ENCODE measurements at places on chromosomes 1 and 21.

GRCh38 chr1:204321665-204322064 is 38.1 kb downstream of the PLEKHA6 start:
- no peak for DNase-seq

- no peak for DNase-seq
These were observed 111.5 kb upstream of the SLC45A1 start for GRCh38 chr1:8206391-8206790.

DNA sequence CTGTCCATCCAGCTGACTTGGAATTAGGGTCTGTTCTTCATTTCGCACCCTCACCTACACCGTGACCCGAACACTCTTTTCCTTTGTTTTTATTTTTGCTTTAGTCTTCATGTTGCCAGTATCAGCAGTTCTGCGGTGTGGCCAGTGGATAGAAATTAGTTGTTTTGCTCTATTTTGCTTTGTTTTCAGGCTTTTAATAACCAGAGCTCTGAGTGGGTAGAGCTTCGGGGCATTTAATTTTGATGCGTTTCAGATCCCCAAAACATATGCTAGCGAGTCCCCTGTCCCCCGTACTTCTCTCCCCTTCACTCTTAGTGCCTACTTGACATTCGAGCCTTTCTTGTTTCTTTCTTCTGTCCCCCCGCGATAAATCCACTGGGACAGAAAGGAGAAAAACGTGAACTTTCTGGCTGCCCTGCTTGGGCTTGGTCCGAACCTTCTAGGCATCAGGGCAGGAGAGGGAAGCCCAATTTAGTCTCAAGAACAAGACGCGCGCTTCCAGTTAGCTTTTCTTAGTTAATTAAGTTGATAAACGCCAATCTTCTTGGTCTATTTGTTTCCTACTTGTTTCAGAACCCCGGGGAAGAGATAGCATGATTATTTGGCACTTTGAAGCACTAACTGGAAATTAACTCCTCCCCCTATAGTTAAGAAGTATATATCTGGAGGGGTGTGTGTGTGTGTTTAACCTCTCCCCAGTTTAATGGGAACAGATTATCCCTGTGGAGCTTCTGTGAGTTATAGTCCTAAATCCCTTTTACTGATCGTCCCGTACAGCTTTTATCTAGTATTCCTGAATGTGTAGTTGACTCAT is 839 bp downstream of the SWT1 start:
- peak; percentile 44 for DNase-seq

- DNase-seq: no peak
These were observed 82.6 kb downstream of the SPAG17 start for GRCh38 chr1:118102445-118102844.

DNA sequence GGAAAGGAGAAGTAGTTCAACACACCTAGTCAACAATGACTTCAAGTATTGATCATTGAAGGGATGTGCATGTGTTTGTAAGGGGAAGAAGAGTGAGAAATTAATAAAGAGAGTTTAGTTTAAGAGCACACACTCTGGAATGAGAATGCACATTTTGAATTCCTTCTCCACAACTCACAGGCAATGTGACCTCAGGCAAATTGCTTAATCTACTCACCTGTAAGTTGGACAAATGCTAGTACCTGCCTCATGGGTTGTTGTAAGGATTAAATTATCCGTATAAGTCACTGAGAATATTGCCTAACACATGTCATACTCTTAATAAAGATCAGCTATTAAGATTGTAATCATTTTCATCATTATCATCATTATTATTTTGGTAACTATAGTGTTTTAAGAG is 204.0 kb upstream of the NFIA start:
- DNase-seq: no peak

GRCh38 chr1:150995460-150995859 is 11.2 kb downstream of the MINDY1 start:
- DNase-seq: no peak

DNA sequence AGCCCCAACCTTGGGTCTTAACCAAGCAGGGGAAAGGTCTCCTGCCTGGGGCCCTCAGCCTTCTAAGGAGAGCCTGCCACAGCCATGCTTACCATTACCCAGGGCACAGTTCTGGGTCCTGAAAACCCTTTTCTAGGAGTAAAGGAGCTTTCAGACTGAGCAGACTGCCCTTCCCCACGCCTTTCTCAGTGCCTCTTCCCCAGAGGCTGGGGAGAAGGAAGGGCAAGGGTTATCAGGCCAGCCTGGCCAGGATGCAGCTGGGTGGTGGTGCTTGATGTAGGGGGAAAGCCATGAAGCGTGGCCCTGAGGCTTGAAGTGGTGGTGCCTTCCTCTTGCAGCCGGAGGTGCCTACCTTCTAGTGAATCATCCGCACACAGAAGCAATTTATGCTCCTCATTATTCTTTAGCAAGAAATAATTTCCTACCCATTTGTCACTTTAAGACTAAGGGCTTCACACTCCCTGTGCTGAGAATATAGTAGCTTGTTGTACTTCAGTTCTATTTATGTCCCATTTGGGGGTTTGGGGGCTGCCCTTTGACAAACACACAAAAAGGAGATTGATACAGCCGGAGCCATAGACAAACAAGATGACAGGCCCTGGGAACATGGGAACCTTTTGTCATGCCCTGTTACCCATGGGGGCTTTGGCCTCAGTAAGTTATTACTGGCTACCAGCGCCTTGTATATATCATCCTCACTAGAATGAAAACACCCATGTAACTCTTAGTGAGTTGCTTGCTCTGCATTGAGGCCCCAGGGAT is 40.7 kb downstream of the MAN1C1 start:
- no peak for DNase-seq

- DNase-seq: no peak
These were observed 53.0 kb upstream of the ABCG1 start for GRCh38 chr21:42165901-42166300.

- DNase-seq: no peak
These were observed 65.2 kb upstream of the KLHDC7A start for GRCh38 chr1:18415448-18416027.

GRCh38 chr1:112397841-112398240 is 1.8 kb downstream of the CTTNBP2NL start:
- DNase-seq: no peak

GRCh38 chr1:202122639-202123335 is at the start of gene GPR37L1:
Gene GPR37L1 (plus strand): TSS chr1:202122917. CDS start chr1:202122964, 47 bp downstream.
- peak; percentile 84 for DNase-seq

GRCh38 chr1:61362351-61362750 is 280.0 kb downstream of the NFIA start:
- no peak for DNase-seq

- no peak for DNase-seq
These were observed 360.8 kb downstream of the MATN1 start for GRCh38 chr1:30362603-30362990.

DNA sequence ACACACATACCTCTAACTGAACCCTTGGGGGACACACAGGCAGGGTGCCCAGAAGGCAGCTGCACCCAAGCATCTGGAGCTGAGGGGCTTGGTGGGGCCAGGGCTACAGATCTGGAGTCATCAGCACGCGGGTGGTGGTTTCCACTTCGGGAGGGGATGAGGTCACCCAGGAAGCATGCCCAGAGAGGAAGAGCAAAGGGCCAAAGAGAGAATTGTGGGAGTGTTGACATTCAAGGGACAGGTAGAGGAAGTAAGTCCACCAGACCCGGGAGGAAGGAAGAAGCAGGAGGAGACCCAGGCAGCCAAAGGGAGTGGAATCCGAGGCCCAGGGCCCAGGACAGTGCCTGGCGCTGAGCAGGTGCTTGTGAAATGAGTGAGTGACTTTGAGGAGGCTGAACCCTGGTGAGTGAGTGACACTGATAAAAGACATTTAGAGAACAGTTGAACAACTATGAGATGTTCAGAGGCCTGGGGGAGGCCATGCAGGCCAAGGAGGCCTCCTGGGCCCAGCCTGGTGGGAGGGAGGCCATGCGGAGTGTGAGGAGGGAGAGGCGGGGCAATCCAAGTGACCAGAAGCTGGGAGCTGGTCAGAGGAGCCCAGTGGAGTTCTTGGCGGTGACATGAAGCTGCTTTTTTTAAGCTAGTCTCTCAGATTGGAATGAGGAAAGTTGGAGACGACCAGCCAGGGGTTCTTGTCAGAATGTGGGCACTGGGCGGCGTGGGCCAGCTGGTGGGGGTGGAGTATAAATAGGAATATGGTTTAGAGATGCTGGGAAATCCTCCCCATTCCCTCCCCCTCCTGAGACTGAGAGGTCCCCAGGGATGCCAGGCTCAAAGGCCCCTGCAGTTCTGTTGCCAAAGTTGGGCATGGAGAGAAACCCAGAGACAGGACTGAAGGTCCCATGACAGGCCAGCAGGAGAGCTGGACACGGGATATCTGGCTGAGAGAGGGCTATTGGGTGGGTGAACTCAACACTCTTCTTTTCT is 7.9 kb downstream of the CDK18 start:
- no peak for DNase-seq

DNA sequence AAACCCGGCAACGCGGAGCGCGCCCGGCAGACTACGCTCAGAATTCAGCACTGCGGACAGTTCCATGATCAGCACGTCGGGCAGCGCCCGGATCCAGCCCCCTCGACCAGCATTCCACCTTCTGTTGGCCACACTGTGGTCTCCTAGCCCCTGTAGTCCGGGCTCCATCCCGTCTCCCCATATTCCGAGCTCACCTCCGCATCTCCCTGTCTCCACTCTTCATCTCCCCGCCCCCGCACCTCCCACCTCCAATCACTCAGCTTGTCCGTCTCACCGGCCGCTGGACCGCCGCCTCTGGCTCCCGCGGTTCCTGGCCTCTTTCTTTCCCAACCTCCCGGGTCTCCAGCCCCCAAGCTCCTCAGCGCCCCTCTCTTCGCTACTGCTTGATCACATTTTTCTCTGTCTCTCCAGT is 500 bp downstream of the EPHA10 start:
- DNase-seq: no peak

DNA sequence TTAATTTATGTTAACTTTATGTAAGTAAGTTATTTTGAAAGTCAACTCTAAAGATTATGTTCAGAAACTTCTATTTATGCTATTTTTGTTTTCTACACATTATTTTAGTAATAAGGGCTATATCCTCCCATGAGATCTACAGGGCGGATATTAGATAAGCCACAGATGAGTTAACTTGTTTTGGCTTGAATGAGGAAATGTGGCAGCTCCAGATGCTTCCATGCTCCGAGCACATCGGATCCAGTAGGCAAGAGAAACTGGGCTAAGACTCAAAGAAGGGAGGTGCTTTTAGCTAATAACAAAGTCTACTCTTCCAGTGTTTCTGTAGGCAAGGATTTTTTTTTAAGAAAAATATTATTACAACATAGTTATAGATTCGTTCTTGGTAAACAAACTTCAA is 20.0 kb upstream of the LAMC1 start:
- no peak for DNase-seq
